ENCODE measurements at places on chromosomes 12 and 14. TPM values are rescaled to one million over a fixed set of nuclear protein-coding genes. Genes with fewer than 3 reads are reported as not detected.

The ZNF10 gene
- 12.2 TPM for total RNA-seq

The RPGRIP1 gene
- 1.5 TPM for total RNA-seq

The RERG gene
- 2.5 TPM for total RNA-seq

The HOMEZ gene
- 21.7 TPM for total RNA-seq

The AKAP3 gene
- 1.8 TPM for total RNA-seq

The ACRBP gene
- 19.3 TPM for total RNA-seq

The RNASE2 gene
- not detected for total RNA-seq

The CACNA2D4 gene
- total RNA-seq = 0.28 TPM

The SYT1 gene
- total RNA-seq = 13.0 TPM

The LMNTD1 gene
- total RNA-seq = not detected

- DNase-seq = no peak
Measured at GRCh38 chr14:90627478-90627877, 188.8 kb downstream of the TTC7B start.

DNA sequence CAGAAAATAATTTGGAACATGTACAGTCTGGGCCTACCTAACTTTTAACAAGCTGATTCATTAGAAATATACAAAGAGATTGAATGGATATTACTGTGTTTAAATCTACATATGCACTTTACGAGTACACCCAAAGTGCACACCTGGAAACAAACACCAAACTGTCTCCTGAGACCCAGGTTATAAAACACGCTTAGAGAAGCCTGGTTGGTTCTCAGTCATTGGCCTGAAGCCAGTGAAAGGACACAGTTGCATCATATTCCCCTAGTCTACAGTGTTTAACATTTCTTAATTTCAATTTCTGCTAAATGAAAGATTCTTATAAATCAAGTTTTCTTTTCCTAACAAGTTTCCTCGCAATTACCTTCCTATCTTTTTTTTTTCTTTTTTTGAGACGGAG lies 209.5 kb downstream of the FBXL14 start:
- no peak for DNase-seq

DNA sequence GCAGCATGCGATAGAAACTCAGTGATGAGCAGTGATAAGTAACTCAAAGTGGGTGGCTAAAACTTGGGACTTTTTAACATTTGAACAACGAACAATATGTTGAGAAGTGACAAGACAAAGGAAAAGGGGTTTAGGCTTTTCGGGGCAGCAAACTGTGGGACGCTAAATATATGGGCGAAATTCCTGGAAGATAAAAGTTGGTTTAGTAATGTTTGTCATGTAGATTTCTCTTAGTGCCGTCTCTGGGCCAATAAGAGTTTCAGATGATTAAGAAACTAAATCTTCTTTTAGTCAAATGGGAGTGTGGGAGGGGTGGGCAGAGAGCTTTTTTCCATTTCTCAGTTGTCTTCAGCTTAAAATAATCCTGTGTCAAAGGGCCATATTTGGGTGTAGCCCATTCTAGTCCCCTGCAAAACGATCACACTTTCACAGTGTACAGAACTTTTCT lies 41.7 kb upstream of the FUT8 start:
- no peak for DNase-seq

GRCh38 chr12:73210548-73211204 lies 938.5 kb downstream of the TRHDE start:
- DNase-seq = no peak

GRCh38 chr12:30048371-30048770 lies 264.6 kb upstream of the TMTC1 start:
- DNase-seq = no peak

DNA sequence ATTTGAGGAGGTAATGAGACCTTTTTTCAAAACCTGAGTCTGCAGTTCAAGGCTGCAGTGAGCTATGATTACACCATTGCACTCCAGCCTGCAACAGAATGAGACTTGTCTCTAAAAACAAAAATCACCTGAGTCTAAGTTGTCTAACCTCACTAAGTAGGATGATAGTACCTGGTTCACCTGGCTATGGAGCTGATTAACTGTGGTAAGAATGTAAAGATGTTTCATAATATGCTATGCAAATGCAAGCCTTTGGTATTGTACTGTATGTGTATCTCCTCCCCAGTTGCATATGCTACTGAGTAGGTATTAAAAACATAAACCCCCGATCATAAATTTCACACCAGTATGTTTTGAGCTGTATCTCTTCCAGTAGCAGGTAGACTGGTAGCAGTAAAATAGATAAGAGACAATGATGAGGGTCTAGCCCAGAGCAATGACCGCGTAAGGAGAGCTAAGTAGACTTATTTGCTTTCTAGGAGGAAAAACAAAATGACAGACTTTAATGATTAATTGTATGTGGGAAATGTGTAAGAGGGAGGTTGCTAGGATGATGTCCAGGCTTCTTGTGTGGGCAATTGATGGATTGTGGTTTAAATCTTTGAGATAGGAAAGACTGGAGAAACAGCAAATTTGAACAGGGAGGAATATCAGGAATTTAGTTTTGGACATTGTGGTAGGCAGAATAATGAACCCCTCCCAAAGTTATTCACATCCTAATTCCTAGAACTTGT lies 41.6 kb upstream of the EGLN3 start:
- DNase-seq = no peak

DNA sequence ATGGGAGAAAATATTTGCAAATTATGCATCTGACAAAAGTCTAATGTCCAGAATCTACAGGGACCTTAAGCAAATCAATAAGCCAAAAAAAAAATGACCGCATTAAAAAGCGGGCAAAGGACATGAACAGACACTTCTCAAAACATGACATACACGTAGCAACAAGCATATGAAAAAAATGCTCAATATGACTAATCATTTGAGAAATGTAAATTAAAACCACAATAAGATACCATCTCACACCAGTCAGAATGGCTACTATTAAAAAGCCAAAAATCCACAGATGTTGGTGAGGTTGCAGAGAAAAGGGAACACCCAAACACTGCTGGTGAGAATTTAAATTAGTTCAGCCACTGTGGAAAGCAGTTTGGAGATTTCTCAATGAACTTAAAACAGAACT lies 16.1 kb downstream of the PAWR start:
- no peak for DNase-seq

- DNase-seq = no peak
Measured at GRCh38 chr12:12357719-12358461, 1.0 kb downstream of the BORCS5 start.

DNA sequence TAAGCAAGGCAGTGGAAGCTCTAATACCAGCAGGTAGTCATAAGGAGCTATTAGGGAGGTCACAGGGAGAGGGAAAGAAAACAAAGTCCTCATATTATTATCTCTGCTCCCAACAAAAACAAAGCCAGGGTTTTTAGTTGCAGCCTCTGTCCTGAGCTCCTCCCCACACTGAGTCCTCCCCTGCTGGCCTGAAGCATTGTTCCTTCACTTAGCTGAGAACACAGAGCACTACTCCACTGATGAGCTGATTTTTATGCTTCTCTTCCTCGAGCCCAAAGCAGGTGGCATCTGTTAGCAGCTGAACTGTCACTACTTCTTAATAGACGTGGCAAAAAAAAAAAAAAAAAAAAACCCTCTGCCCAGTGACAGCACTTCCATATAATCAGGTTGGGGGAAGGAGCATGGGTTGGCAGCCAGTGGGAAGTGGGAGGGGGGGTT lies 10.5 kb upstream of the STAC3 start:
- no peak for DNase-seq

DNA sequence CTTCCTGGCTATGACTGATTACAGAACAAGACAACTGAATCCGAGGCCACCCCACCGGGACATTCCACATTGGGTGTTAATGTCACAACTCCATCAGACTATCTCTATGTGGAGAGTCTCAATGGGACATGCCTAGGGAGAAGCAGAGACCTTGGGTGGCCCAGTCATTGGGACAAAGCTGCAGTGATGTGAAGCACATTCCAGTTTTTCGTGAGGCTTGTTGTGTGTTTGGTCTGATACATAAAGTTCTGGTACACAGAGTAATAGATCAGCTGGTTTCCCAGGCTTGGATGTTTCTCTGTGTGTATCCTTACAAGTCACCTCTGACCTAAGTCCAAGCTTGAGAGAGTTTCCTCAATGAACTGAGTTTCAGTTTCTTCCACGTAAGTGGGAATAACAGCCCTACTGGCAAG lies 42.3 kb downstream of the CPM start:
- DNase-seq = no peak

DNA sequence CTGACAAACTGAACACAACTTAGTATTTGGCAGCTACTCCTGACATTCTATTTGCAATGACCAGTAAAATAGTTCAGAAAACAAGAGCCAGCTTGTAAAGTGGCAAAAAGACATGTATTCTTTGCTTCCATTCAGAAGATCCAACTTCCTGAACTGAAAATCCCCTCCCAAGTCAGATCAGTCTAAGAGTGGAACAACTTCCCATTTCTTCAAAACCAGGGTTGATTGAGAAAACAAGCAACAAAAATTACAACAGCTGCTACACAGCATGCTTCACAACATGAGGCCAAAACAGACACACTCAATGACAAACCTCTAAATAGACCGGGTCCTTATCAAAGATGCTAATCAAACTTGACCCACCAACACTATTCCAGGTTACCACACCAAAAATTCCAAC lies 40.3 kb downstream of the CIT start:
- DNase-seq = no peak

DNA sequence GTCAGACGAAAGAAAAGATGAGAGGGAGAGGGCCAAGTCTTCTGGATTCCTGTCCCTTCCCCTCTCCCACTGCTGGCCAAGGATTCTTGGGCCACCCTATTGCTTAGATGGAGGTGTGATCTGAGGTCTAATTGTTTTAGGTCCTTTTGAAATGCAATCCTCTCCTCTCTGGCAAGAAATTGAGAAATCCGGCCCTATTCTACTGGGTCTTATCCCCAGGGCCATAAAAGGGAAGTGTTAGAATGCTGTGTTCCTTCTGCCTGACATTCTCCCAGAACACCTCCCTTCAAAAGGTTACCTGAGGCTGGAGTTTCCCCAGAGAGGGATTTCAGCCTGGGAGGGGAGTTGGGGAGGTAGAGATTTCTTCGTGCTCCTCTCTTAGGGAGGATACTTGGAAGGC lies 4.4 kb downstream of the WNT5B start:
- DNase-seq = no peak

- no peak for DNase-seq
Measured at GRCh38 chr12:72323881-72324280, 51.7 kb downstream of the TRHDE start.

DNA sequence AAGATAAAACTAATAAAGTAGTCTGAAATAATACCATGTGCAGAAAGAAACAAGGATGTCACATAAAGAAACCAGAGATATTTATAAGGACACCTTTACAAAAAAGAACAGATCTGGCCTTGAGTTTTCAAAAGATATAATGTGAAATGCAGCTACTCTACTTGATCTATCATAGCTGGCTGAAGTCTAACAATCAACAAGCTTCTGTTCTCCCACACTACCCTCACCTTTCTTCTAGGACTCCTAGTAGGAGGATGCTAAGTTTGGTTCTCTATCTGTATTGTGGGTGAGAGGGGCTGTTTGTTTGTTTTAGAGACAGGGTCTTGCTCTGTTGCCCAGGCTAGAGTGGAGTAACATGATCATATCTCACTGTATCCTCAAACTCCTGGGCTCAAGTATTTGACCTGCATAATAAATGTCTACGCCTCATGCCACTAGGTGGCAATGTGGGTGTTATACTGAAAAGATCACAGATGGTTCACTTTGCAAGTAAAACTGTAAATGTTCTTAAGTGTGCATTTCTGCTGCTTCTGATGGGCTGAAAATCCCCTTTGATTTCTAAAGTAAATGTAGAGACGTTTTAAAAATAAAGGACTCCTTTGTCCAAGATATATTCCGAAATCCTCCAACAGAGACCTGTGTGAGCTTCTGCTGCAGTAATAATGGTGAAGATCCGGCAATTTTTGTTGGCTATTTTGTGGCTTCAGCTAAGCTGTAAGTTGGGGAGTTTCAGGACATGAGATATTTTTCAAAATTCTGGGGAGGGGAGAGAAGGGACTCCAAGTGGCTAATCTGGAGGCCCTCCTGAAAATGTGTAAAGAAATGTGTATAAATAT lies 269.3 kb downstream of the DAD1 start:
- DNase-seq = peak; percentile 55

GRCh38 chr12:88801227-88802095 lies 221.2 kb upstream of the KITLG start:
- DNase-seq = no peak

DNA sequence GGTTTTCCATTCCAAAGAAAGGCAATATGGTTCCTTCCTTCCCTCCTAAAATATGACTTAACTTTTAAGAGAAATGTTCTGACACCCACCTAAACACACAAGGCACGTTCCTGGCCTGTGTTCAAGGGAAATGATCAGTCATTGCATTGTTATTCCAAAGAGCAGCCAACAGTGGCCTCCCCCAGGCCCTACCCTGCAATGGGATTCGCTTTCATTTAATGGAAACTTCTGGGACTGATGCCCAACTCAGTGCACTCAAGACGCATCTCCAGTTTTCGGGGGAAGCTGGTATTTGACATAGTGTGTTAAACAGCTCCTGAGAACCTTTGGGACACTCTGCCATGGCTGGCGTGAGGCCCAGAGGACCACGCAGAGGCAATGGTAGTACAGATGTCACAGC lies 65.9 kb downstream of the DDX51 start:
- DNase-seq = no peak

GRCh38 chr14:92531106-92531873 lies 17.7 kb downstream of the RIN3 start:
- no peak for DNase-seq

GRCh38 chr12:103268831-103269514 lies 226.8 kb downstream of the C12orf42 start:
- DNase-seq = no peak

DNA sequence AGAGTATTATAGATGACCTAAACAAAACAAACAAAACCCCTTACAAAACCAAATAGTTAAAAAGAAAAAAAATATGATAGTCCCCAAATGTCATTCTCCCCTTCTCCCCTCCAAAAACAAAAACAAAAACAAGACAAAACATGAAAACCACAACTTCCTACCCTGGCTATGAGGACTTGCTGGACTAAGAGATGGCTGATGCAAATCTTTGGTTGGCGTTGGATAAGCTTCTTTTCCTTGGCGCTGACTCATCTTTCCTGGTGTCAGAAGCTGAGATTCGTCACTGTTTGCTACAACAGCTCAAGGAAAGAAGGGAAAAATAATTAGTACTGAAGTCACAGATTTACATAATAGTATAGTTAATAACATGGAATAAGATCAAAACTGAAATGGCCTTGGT lies 102.5 kb upstream of the BBS10 start:
- DNase-seq = no peak

GRCh38 chr12:55694651-55695050 lies 13.1 kb downstream of the ITGA7 start:
- DNase-seq = no peak

DNA sequence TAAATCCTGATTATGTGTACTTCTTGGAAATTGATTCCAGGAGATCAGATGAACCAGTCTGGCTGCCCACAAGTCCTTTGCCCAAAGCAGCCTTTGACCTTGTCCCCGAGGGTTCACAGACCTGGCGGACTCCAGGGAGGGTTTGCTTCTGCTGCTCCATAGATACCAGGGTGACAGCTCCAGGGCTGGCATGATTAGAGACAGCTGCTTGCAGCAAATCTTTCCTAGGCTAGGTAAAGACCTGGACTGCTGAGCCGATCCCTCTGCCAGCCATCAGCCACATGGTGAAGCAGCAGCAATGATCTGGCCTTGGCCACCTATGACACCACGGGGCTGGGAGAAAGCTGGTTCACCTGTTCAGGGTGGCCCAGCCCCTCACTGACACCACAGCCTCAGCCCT lies 10.1 kb upstream of the TBX5 start:
- DNase-seq = no peak

All from endothelial cell (in vitro differentiated cells).